ENCODE measurements at places on chromosomes 4 and X.
A peak's percentile ranks its signal among the peaks of the same experiment; 100 is the strongest.

DNA sequence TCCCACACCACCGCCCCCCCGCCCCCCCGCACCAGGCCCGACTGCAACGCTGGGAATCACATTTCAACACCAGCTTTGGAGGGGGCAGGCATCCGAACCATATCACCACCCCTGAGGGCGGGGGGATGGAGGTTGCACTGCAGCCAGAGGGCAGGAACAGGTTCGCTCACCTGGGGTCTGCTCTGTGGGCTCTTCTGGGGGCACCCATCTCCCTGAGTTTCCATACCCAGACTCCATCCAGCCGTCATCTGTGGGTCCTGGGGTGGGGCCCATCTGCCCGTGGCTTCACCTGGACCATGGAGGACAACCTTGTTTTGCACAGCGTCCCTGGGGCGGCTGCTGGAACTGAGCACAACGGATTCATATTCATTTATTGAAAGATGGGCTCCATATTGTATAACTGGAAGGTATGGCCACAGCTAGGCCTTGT, 6.9 kb downstream of the PSAPL1 start:
- no peak for DNase-seq

DNA sequence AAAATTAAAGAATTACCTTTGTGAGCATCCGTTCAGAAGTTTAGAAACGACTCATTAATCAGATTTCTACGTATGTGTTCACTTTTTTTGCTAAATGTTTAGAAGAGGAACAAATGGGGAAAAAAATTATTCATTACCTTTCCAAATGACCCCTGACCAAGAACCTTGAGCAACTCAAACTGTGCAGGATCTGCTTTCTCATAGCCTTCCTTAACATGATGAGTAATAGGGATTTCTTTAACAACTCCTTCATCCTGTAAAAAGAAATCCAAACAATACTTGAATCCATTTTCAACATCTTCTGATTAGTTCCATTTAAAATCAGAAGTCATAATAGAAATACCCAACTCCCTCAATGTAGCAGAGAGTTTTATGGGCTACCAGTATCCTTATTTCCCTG, 32.1 kb downstream of the RPS6KA6 start:
- no peak for DNase-seq

- no peak for DNase-seq
Measured at GRCh38 chr4:188960411-188961093, 821.3 kb downstream of the TRIML1 start.

DNA sequence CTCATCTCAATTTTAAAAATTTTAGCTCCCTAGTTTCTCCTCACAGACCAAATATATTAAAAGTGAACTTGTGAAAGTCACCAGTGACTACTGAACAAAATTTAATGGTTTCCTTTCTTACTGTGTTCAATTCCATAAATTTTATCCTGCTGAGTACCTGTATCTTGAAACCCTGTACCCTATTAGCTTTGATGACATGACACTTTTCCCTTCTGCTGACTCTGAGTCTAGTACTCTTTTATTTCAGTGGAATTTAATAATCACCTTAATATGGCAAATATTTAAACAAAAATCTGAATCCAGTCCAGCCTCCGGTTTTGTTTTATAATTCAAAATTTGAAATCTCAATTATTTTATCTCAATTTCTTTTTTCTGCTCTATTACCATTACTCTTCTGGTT, 203.1 kb upstream of the NUDT6 start:
- DNase-seq: no peak

- no peak for DNase-seq
Measured at GRCh38 chr4:87551361-87551760, 22.2 kb upstream of the SPARCL1 start.

DNA sequence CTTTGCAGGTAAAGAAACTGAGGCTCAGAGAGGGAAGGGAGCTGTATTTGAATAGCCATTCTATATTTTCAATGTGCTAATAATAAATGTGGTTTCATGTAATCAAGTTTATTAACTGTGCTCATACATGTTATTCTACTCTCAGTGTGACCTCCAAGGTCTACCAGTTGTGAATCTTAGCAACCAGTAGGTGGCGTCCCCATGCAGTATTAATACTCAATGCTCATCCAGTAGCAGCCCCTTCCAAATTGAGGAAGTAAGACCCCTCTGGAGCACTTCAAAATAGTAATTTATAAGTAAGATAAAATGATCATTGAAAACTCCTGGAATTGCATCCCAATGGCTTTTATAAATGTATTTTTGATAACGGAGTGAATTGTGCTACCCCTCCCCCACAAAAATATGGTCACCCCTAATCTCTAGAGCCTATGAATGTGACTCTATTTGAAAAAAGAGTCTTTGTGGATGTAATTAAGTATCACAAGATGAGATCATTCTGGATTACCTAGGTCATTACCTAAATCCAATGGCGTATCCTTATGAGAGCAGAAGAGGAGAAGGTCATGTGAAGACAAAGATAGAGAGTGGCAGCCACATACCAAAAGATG, 20.4 kb upstream of the SEPSECS start:
- peak; percentile 61 for DNase-seq

- no peak for DNase-seq
Measured at GRCh38 chr4:137980641-137981040, 261.5 kb downstream of the SLC7A11 start.

DNA sequence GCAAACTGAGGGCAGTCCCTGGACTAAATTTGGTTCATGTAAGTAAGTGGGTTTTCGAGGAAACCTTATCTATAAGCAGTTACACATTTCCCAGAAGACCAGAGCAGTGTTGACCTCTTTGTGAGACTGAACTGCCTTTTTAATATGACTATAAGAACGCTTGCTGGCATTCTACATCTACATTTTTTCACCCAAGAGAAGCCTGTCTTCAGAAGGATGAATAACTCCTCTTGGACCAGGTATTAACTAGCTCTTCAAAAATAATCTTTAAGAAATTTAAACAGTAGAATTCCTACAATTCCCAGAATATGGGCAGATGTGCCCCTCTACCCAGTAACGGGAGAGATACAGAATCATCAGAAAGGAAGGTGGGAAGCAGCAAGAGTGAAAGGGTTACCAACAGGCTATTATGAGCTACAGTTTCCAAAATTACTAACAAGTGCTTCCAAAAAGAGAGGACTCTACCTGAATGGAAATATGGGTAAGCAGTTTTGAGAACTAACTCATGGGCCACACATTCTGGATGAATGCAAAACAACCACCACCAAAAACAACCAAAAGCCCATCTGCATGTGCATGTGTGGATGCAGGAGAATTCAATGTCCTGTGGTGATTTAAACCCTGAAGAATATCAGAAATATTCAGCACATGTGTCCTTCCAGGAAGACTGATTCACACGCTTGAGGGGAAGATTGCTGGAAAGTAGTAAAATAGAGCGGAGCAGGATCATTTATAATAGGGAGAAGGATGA, 17.4 kb downstream of the BBS12 start:
- DNase-seq: no peak

DNA sequence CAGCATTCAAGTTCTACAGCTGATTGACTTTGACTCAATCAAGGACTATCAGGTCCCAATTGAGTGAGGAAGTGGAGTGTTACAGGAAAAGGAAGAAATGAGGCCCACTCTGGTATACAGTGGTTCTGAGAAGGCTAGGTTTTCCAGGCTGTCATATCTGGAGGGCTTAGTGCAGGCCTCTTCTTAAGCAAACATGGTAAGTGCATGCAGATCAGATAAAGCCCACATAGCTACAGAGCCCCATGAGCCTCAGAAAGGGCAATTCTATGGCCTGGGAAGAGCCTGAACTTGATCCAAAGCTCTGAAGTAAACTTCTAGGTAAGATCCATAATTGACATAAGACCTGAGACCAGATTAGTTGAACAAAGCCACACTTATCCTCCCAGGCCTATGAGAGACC, 29.0 kb upstream of the MAOA start:
- no peak for DNase-seq

DNA sequence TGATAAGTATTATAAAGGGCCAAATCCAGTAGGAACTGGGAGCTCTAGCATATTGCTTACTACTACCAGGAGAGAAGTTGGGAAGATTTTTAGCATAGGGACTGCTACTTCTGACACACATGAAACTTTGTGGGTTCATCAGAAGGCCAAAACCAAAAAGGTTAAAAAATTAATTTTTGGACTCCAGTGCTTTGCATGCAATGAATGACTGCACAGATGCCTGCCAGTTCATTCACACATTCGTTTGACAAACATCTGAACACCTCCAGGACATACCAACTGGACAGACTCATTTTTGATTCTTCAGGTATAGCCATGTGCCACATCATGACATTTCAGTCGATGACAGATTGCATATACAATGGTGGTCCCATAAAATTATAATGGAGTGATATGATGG, 79.8 kb downstream of the MID1IP1 start:
- no peak for DNase-seq

- DNase-seq: no peak
Measured at GRCh38 chrX:11347300-11347699, 54.1 kb downstream of the AMELX start.

GRCh38 chr4:84342161-84342560, 156.9 kb downstream of the NKX6-1 start:
- no peak for DNase-seq

DNA sequence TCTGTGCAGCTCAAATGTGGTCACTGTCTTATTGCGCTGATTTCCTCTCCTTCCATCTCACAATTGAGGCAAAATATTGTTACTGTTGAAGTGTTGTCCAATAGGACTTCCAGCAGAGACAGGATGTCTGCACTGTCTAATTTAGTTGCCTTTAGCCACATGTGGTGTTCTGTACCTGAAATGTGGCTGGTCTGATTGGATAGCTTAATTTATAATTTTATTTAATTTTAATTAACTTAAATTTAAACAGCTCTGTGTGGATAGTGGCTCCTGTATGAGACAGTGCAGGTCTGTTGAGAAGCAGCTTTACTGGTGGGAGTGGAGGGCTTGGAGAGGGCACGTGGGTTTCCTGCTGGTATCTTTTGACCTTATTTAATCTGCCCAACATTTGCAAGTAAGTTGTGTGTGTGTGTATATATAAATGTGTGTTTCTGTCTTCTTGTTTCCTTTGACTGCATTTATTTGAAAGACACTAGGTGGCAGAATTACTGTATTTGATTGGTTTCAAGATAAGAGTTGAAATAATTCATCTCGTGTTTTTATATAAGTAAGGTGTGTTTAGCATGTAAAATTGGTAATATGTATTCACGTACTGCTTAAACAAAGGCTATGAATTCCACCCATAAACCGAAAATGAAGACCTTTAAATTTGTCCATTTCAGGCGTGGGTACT, 55.3 kb upstream of the MSANTD1 start:
- DNase-seq: peak; percentile 38

- DNase-seq: no peak
Measured at GRCh38 chr4:40453912-40454311, 118.8 kb downstream of the CHRNA9 start.

GRCh38 chr4:139540632-139541031, 15.4 kb downstream of the SETD7 start:
- no peak for DNase-seq

DNA sequence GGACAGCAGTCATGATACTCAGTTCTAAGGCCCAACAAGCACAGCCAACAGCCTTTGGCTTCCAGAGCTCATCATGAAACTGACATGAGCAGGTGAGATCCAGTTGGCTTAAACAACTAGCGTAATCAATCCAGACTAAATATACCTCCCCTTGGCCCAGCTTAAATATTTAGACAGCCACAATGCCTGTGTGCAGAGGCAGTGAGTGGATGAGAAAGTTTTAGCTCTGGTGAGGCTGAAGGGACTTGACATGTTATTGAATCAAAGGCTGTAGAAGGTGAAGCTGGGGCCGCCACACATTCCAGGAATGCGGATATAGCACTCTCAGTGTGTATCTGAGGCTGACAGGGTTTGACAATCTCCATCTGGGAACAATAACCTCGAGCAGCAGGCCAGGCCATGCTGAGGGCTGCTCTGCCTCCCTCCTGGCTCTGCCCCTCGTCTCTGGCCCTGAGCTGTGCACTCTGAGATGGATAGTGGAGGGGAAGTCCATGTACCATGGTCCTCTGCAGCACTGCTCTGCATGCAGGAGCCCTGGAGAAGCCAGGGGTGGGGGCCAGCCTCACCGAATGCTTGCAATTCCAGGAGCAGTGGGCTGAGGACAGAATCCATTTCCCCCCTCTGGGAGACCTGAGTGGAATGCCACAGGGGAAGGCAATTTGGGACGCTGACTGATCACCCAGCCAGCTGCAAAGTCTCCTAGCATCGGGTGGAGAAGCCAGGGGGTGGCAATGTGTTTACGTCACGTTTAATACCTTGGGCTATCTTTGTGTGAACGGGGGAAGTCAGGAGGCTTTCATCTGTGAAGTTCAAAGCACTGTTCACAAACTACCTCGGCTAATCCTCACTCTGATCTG, 37.3 kb upstream of the RASL11B start:
- DNase-seq: no peak

- no peak for DNase-seq
Measured at GRCh38 chr4:125992891-125993290, 678.1 kb downstream of the FAT4 start.

- no peak for DNase-seq
Measured at GRCh38 chrX:28586286-28586685, 960 bp upstream of the IL1RAPL1 start.
